ENCODE measurements at places on chromosomes 3 and 15. TPM values are rescaled to one million over a fixed set of nuclear protein-coding genes. Genes with fewer than 3 reads are reported as not detected.

The SLC2A2 gene
- total RNA-seq, result 15.0 TPM

The FBXO45 gene
- 7.1 TPM for total RNA-seq

The QTRT2 gene
- 29.0 TPM for total RNA-seq

The STRA6 gene
- 14.9 TPM for total RNA-seq

The PLOD2 gene
- total RNA-seq, result 93.2 TPM

The GUCA1C gene
- not detected for total RNA-seq

The CLSTN2 gene
- 6.8 TPM for total RNA-seq

The ACP3 gene
- total RNA-seq, result 79.9 TPM

The SYNPR gene
- not detected for total RNA-seq

The RPP25 gene
- total RNA-seq, result 3.0 TPM

The CLDN18 gene
- 0.29 TPM for total RNA-seq

The HTD2 gene
- total RNA-seq, result 14.8 TPM

The AGBL1 gene
- total RNA-seq, result 9.9 TPM

Data from metanephros (tissue), 2 donors.